ENCODE measurements at places on chromosomes 7 and 10.

GRCh38 chr7:69187824-69188333, 410.4 kb upstream of the AUTS2 start:
- no peak for DNase-seq

- DNase-seq: no peak
These were observed 113.2 kb upstream of the ADO start for GRCh38 chr10:62691336-62691735.

- DNase-seq: no peak
These were observed 499.9 kb upstream of the FZD8 start for GRCh38 chr10:36141856-36142560.

DNA sequence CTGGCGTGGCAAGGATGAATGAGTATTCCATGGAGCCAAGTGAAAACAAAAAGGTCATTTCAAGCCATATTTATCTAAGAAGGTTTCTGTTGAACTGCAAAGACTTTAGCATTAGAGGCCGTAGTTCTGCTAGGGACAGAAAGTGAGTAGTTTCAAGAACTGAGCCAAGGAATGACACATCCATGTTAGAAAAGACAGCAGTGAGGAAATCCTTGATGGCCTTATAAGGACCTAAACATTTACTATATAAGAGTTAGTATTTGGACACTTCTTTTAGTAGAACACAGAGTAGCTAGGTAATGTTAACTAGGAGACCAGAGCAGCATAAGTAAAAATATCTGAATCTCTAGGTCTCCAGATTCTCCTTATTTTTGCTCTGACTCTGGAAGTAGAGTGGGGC, 329.8 kb upstream of the SEMA3D start:
- DNase-seq: no peak

GRCh38 chr10:130066743-130067142, 43.9 kb downstream of the C10orf143 start:
- no peak for DNase-seq

DNA sequence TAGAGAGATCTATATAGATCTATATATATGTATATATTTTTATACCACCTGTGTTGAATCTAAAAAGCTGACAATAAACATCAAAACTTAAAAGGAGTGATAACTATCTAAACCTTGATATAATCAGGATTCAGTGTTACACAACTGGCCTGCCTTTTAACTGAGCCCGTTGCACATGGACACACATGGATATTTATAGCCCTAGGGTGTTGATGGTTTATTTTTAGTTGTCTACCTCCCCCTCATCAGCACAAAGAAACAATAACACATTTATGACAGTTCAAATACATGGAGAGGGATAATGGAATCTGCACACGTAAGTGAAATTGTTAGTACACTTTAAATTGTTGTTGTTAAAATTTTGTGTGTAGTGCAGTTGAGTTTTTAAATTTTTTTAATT, 336.9 kb downstream of the ZNF248 start:
- no peak for DNase-seq

GRCh38 chr7:79620291-79620690, 166.8 kb upstream of the MAGI2 start:
- DNase-seq: no peak

GRCh38 chr7:10940704-10941355, 32.8 kb upstream of the PHF14 start:
- peak; percentile 1 for DNase-seq

- DNase-seq: no peak
These were observed 65.9 kb downstream of the AUTS2 start for GRCh38 chr7:69663911-69664832.

DNA sequence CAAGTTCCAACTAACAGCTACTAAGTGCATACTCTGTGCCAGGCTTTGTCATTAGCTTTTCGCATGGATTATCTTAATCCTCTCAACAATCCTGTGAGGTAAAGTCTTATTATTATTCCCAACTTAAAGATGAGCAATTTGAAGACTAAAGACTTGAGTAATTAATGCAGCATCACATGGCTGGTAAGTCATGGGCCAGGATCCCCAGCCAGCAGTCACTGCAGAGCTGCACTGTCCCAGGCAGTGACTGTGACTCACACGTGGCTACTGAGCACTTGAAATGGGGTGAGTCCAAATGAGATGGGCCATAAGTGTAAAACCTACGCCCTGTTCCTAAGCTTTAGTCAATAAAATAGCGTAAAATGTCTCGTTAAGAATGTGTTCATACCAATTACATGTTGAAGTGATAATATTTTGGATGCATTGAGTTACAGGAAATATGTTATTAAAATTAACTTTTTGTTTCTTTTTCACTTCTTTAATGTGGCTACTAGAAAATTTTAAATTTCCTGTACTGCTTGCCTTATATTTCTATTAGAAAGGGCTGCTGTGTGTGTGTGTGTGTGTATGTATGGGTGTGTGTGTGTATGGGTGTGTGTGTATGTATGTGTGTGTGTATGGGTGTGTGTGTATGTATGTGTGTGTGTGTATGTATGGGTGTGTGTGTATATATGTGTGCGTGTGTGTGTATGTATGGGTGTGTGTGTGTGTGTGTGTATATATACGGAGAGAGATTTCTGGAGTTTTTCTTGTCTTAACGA, 756.3 kb downstream of the AUTS2 start:
- no peak for DNase-seq

- no peak for DNase-seq
These were observed 1.3 kb downstream of the LOXL4 start for GRCh38 chr10:98266647-98267046.

DNA sequence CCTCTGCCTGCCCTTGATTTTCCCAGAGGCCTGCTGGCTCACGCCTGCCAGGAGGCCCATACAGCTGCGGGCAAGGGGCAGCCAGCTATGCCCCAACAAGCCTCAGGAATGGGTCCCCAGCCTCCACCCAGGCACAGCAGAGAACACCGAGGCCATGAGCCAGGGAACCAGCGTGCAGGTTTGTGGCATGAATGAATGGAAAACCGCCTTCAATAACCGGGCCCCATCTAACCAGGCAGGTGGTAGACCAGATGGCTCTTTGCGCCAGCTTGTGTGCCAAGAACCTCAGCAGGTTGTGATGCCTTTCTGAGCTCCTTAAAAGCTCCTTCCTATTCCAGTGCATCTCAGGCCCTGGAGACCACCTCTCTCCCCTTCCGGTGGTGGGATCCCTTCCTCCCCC, 50.2 kb downstream of the ELFN1 start:
- no peak for DNase-seq

DNA sequence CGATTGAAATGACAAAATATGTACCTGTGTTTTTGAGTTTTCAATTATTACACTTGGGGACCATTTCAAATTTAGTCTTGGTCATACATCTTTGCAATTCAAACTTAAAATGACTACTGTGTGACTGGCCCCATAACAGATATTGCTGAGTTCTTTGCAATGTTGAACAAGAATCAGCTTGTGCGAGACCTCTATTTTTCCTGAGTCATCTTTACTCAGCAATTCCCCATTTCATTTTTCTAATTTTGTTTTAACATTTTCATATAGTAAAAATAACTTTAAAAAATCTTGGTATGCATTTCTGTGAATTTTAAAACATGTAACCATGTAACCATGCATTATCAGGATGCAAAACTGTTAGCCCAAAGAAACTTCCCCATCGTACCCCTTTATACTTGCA, 678.1 kb downstream of the ANKRD7 start:
- DNase-seq: no peak

Measured in stimulated activated CD4-positive, alpha-beta T cell treated with anti-CD3 and anti-CD28 coated beads, Interleukin-1b, Interleukin-23, amount 100 ng/mL, for 4 hours (primary cell).